HuH-7 (cell line): ENCODE measurements at places on chromosomes 6 and 20.

DNA sequence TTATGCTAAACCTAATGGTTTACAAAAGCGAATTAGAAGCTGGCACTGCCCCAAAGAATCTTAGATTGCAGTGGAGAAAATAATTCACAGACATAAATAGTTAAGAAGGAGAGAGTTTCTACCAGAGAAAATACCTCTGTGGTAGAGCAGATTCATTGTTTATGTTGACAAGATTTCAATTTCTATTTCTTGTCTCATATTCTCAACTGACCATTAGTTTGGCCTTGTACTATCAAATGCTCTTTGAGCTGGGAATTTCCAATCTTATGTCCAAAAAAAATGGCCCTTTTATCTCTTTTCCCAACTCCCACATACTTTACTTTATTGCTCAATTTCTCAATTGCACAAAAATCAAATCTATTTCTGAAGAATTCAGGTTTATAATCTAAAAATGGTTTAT lies 804.1 kb upstream of the CITED2 start:
- no peak for DNase-seq

- no peak for DNase-seq
Observed at GRCh38 chr20:57374931-57375651, 16.1 kb upstream of the RBM38 start.

DNA sequence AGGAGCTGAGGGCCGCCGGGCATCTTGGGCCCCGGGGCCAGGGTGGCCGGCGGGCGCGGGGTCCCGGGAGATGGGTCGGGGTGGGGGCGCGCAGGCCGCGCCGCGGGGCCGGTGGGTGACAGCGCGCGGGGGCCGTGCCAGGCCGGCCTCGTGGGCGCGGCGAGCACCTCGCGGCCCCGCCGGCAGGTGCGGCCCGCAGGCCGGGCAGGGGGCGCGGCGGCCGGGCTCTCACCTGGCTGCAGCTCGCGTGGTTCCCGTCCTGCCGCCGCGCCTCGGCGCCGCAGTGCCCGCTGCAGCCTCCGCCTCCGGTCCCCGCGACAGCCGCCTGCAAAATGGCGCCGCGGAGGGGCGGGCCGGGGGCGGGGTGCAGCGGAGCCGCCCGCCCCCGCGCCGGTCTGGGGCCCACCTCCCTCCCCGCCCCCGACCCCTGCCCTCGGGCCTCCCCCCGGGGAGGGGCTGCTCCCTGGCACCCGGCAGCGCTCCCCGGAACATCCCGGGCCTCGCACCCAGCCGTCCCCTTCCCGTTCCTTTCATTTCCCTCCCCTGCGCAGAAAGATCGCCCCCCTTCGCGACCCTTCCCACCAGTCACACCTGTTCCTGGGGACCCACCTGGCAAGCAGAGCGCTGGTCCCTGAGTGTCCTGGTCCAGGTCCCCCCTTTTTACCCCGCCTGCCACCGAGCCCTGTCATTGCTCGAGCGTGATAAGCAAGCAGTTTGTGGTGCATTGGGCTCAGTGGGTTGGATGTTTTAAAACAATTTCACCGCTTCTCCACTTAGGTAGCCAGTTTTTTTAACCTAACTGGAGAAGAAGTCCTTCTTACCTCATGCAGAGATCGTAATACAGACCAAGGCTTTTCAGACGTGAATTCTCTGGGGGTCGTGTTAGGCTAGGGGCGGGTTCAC lies at the start of gene SLC23A2:
Gene SLC23A2, minus strand, starts transcription at position 337 of the 903 bp plus-strand sequence. CDS start 68,948 bp downstream, outside the sequence.
- peak; percentile 84 for DNase-seq

- DNase-seq: no peak
Observed at GRCh38 chr20:48912065-48912464, 9.4 kb upstream of the ARFGEF2 start.
